Heart right ventricle (tissue), 16 donors: ENCODE measurements at places on chromosomes 13 and 19. TPM values are rescaled to one million over a fixed set of nuclear protein-coding genes. Genes with fewer than 3 reads are reported as not detected.

DNA sequence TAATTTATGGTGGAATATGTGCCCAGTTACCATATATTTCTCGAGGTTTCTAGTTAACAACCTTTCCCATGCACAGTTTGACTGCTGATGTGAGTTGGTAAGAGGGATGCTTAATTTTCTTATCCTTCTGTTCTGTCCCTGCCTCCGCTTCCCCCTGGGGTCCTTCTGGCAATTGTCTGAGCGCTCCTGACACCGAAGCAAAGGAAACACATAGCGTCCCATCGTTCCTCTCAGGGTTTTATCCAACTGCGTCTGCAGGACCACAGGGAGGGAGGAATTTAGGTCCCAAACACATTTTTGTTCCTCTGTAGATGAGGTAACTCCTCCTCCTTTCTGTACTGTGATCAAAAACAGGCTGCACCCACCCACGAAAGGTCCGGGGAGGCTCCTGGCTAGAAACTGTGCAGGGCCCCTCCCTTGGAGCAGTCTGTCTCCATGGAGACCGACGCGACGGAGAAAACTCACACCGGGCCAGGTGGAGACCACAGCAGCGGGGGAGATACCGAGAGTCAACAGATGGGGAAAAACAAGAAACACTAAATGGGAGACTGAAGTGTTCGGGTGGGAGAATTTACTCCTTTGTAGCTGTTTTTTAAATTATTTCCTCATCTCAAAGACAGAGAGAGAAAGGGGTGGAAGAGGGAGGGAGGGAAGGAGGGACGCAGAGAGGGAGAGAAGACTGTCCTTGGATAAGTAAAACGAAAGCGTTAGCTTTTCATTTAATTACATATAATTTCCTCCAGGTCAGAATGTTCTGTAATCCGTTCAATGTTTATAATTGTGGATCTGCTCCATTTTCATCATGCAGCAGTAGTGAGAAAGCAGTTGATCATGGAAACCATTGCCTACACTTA, 191.8 kb upstream of the NBEA start:
- H3K36me3 ChIP-seq: no peaks in the 10 kb centered on the region
- H3K27me3 ChIP-seq: no peaks in the 10 kb centered on the region
- peaks cover 21% of the 10 kb centered on the region for H3K4me1 ChIP-seq
- H3K27ac ChIP-seq: peak overlapping the region; percentile 81
- peak; percentile 45 for DNase-seq

- H3K27me3 ChIP-seq: no peaks in the 10 kb centered on the region
- H3K4me3 ChIP-seq: no peak overlapping the region
Observed at GRCh38 chr13:63864171-63864902, 2448.7 kb upstream of the PCDH20 start.

DNA sequence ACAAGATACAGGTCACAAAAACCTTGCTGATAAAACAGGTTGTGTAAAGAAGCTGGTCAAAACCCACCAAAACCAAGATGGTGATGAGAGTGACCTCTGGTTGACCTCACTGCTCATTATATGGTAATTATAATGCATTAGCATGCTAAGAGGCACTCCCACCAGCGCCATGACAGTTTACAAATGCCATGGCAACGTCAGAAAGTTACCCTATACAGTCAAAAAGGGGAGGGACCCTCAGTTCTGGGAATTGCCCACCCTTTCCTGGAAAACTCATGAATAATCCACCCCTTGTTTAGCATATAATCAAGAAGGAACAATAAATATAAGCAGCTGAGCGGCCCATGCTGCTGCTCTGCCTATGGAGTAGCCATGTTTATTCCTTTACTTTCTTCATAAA, 434.1 kb downstream of the ZNF536 start:
- no peak overlapping the region for H3K27ac ChIP-seq
- no peaks in the 10 kb centered on the region for H3K4me1 ChIP-seq

- H3K36me3 ChIP-seq: peaks cover 99% of the 10 kb centered on the region
- H3K4me3 ChIP-seq: no peak overlapping the region
- no peaks in the 10 kb centered on the region for H3K4me1 ChIP-seq
- no peak overlapping the region for H3K27ac ChIP-seq
- H3K27me3 ChIP-seq: no peaks in the 10 kb centered on the region
Observed at GRCh38 chr19:16226184-16226591, 28.5 kb downstream of the AP1M1 start.

- H3K4me1 ChIP-seq: no peaks in the 10 kb centered on the region
- DNase-seq: no peak
- H3K27ac ChIP-seq: no peak overlapping the region
Observed at GRCh38 chr19:4030552-4030951, 23.0 kb downstream of the PIAS4 start.

DNA sequence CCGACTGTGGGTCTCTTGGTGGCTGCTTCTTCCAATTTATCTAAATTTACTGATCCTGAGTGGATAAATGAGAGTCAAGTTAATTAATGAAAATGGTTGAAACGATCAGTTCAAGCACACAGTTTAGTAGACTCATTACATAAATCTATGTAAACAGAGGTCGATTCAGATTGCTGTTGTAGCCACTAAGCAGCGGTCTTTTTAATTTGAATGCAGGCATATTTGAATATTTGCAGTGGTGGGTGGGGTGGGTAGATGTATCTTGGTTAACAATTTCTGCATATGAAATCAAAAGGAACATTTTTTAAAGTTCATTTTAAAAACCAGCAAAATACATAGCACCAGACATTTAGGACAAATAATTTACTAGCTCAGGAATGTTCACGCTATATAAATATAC, 325.9 kb downstream of the KLF12 start:
- no peak for DNase-seq
- H3K27me3 ChIP-seq: no peaks in the 10 kb centered on the region
- H3K27ac ChIP-seq: no peak overlapping the region
- H3K4me1 ChIP-seq: no peaks in the 10 kb centered on the region
- H3K4me3 ChIP-seq: no peak overlapping the region

- no peak overlapping the region for H3K4me3 ChIP-seq
- no peak overlapping the region for H3K27ac ChIP-seq
Observed at GRCh38 chr13:68998056-68998455, 1109.6 kb upstream of the ATXN8OS start.

- no peaks in the 10 kb centered on the region for H3K4me1 ChIP-seq
- H3K4me3 ChIP-seq: no peak overlapping the region
- H3K27me3 ChIP-seq: no peaks in the 10 kb centered on the region
- no peak overlapping the region for H3K27ac ChIP-seq
- no peaks in the 10 kb centered on the region for H3K36me3 ChIP-seq
Observed at GRCh38 chr13:50584856-50585580, 258.5 kb downstream of the DLEU7 start.

- H3K27me3 ChIP-seq: no peaks in the 10 kb centered on the region
- H3K4me3 ChIP-seq: no peak overlapping the region
- H3K4me1 ChIP-seq: peaks cover 15% of the 10 kb centered on the region
- no peaks in the 10 kb centered on the region for H3K36me3 ChIP-seq
- no peak for DNase-seq
Observed at GRCh38 chr19:50492303-50493052, 15.8 kb upstream of the GARIN5A start.

DNA sequence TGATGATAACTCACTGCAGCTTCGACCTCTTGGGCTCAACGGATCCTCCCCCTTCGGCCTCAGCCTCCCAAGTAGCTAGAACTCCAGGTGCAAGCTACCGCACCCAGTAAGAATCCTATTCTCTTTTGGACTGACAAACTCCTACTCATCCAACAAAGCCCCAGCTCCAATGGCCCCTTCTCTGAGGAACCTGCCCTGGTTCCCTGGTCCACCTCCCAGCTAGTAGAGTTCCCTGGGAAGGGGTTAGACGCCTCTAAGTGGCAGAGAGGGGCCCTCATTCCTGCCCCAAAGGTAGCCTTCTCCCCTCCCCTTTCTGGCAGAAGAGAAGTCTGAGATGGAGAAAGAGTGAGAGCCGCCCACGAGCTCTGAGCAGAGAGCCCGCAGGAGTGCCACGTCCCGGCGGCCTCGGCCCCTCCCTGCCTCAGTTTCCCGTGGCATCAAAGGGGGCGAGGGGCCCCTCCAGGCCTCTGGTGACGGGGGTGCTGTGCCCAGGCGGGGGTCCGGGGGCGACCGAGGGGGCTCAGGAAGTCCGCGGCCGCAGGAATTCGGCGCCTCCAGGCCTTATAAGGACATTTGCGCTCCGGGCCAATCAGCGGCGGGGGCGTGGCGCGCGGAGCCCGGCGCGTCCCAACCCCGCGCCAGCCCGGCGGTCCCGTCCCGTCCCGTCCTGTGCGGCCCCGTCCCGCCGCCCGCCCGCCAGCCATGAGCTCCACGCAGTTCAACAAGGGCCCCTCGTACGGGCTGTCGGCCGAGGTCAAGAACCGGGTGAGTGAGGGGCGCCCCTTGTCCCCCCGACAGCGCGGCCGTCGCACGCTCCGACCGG, at the start of gene CNN2:
Gene CNN2 (plus strand): TSS at position 649 of the 823 bp plus-strand sequence. CDS start 54 bp downstream, at position 703.
- peak within 1 kb of the TSS; percentile 99 for H3K27ac ChIP-seq
- peak; percentile 82 for DNase-seq
- H3K36me3 ChIP-seq: no peaks in the 10 kb centered on the region
- H3K4me1 ChIP-seq: peaks cover 14% of the 10 kb centered on the region

GRCh38 chr13:33265607-33266006, 19.9 kb downstream of the STARD13 start:
- H3K27ac ChIP-seq: no peak overlapping the region
- H3K36me3 ChIP-seq: no peaks in the 10 kb centered on the region
- H3K4me1 ChIP-seq: peaks cover 63% of the 10 kb centered on the region
- H3K27me3 ChIP-seq: no peaks in the 10 kb centered on the region
- no peak overlapping the region for H3K4me3 ChIP-seq
- DNase-seq: no peak

- no peak overlapping the region for H3K4me3 ChIP-seq
- H3K27ac ChIP-seq: no peak overlapping the region
- no peaks in the 10 kb centered on the region for H3K4me1 ChIP-seq
- no peaks in the 10 kb centered on the region for H3K36me3 ChIP-seq
- H3K27me3 ChIP-seq: no peaks in the 10 kb centered on the region
Observed at GRCh38 chr13:30091691-30092090, 215.7 kb downstream of the KATNAL1 start.

DNA sequence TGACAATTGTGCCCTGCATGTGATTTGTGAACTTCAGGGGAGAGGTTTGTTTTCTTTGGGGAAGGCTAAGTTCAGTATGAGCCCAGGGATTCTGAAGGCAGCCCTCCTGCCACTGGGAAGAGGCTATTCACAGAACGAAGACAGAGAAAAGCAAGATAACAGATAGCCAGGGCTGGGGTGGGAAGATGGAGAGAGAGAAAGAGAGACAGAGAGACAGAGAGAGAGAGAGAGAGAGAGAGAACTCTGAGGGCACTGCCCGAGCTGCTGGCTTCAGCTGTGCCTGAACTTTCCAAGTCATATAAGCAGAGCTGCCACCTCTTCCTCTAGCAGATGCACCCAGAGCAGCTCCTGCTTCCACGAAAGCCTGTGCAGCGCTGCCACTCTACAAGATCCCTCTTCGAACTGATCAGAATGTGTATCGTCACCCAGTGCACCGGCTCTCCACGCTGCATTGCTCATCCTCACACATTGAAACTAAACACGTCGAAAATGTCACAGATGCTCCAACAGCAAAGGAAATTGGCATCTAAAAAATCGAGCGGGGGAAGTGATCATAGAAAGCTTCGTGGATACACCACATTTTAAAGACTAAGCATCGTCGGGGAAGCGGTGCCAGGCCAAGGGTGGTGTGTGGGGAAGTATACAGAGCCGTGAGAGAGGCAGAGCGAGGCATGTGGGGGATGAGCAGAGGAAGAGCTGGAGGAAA, 81.8 kb upstream of the SIAH3 start:
- peaks cover 22% of the 10 kb centered on the region for H3K27me3 ChIP-seq
- no peak overlapping the region for H3K27ac ChIP-seq
- H3K4me1 ChIP-seq: peaks cover 22% of the 10 kb centered on the region
- no peaks in the 10 kb centered on the region for H3K36me3 ChIP-seq
- H3K4me3 ChIP-seq: no peak overlapping the region
- no peak for DNase-seq

GRCh38 chr13:26495750-26496149, 61.7 kb upstream of the WASF3 start:
- no peaks in the 10 kb centered on the region for H3K36me3 ChIP-seq
- H3K27ac ChIP-seq: no peak overlapping the region
- DNase-seq: no peak
- H3K4me3 ChIP-seq: no peak overlapping the region

- no peaks in the 10 kb centered on the region for H3K4me1 ChIP-seq
- H3K36me3 ChIP-seq: no peaks in the 10 kb centered on the region
- H3K4me3 ChIP-seq: no peak overlapping the region
- DNase-seq: no peak
- no peak overlapping the region for H3K27ac ChIP-seq
Observed at GRCh38 chr13:29858667-29859066, 8.2 kb upstream of the UBL3 start.

DNA sequence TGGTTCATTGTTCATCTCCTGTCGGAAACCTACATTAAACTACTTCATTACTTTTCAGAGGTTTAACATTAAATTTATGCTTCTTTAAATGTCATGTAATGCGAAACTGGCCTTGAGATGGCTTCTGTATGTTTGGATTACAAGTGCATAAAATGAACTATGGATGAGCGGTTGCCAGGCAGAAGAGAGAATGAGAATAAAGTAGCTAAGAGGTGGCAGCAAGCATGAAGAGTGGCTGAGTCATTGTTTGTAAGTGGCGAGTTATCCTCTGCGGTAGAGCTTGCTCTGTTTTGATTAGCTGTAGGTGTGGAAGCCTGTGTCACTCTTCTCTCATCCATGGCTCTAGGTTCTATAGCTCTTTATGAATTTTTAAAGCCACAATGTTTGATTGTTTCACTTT, 1139.6 kb upstream of the PCDH9 start:
- H3K27ac ChIP-seq: no peak overlapping the region
- no peak for DNase-seq
- no peak overlapping the region for H3K4me3 ChIP-seq
- no peaks in the 10 kb centered on the region for H3K4me1 ChIP-seq

GRCh38 chr13:75415694-75416093, 66.3 kb downstream of the TBC1D4 start:
- H3K4me3 ChIP-seq: no peak overlapping the region
- H3K36me3 ChIP-seq: no peaks in the 10 kb centered on the region
- no peaks in the 10 kb centered on the region for H3K27me3 ChIP-seq
- peak overlapping the region; percentile 59 for H3K27ac ChIP-seq

GRCh38 chr19:2693492-2694160, 8.9 kb downstream of the GNG7 start:
- peak overlapping the region; percentile 48 for H3K27ac ChIP-seq
- no peaks in the 10 kb centered on the region for H3K27me3 ChIP-seq
- peaks cover 14% of the 10 kb centered on the region for H3K4me1 ChIP-seq

DNA sequence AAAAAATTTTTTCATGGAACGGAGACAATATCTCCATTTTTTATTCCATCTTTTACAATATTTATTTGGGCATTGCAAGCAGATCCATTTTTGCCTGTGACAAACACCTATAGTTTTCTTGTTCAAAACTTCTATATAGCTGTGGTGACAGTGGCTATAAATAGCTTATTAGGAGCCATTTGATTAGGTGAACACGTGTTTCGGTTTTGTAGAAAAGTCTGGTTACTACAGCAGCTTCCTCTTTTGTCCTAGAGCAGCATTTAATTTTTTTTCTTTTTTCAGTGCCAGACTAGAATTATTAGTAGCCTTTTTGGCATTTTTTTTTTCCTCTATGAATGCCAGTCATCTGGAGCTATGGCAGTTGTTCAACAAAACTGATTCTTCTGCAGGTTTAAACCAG, 123.5 kb downstream of the RXFP2 start:
- H3K4me1 ChIP-seq: peaks cover 9% of the 10 kb centered on the region
- no peak for DNase-seq
- H3K27ac ChIP-seq: no peak overlapping the region
- no peaks in the 10 kb centered on the region for H3K36me3 ChIP-seq

The ZNF8 gene
- total RNA-seq: 5.6 TPM

The BRME1 gene
- not detected for total RNA-seq

The FUT6 gene
- total RNA-seq: not detected

The MBD3L3 gene
- not detected for total RNA-seq

The CEACAM19 gene
- 5.8 TPM for total RNA-seq

The KLK13 gene
- total RNA-seq: not detected

The PROZ gene
- total RNA-seq: not detected

The SH2D3A gene
- total RNA-seq: 0.79 TPM

The PPP1R12C gene
- total RNA-seq: 206 TPM

The LIM2 gene
- total RNA-seq: not detected

The MYH14 gene
- 97.3 TPM for total RNA-seq

The OR7D2 gene
- not detected for total RNA-seq

The CGB3 gene
- not detected for total RNA-seq

The LRRC63 gene
- total RNA-seq: 0.12 TPM

The SLITRK1 gene
- total RNA-seq: not detected
